ENCODE measurements at places on chromosomes 4 and X.

GRCh38 chr4:104642521-104642920, 147.8 kb upstream of the CXXC4 start:
- no peak for DNase-seq

DNA sequence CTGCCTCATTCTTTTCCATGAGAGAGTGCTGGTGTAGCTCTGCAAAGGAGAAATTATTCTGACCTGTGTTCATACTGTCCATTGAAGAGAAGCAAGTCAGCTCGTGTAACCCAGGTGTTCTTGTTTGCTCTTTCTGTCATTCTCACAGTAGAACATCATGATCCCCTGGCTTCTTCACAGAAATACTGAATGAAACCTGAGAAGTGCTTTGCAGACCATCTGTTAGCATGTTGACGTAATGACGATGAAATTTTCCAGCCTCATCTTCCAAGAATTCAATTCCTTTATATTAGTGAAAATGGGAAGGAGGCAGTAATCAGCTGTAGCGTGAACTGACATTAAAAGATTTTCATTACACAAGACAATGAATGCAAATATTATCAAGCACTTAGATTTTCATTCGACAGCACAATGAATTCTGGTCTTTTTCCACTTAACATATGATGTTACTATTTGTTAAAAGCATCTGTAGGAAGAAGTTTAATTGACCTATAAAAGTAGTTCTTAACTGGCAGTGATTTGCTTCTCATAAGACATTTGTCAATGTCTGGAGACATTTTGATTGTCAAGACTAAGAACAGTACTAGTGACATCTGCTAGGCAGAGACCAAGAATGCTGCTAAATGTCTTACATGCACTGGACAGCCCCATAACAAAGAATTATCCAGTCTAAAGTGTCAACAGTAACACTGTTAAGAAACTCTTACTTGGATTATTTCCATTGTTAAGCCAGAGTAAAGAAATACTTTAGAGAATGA, 246.3 kb downstream of the BANK1 start:
- DNase-seq, result peak; percentile 29

GRCh38 chrX:39718981-39719380, 378.8 kb downstream of the BCOR start:
- no peak for DNase-seq

DNA sequence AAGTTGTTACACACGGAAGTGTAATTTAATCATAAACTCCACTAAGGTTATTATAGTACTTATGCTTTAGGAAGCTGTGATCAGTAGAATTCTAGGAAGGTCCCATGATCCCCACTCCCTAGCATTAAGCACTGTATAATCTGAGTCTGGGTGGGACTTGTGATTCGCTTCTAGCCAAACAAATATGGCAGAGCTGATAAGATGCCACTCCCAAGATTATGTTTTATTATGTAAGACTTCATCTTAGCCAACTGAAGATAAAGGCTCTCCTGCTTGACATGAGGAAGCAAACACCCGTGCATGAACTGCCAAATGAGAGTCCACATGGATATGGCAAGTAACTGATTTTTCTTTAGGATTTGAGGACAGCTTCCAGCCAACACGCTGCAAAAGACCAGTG, 186.4 kb upstream of the NDST3 start:
- no peak for DNase-seq

DNA sequence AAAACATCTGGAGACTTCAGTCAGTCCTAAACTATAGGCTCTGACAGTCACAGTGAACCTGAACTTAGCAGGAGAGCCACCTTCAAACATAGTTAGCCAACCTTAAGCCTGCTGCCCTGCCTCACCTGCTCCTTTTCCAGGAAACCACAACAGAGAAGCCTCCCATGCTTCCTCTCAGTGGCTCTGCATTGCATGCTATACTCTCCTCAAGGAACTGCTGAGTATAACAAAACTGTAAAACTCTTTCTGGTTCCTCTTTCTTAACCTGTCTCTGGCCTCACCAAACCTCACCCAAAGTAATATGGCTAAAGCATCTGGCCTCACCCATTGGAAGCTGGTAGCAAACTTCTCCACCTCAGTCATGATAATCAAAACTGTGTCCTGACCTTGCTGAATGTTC, 122.1 kb downstream of the ANKRD50 start:
- DNase-seq, result no peak

GRCh38 chr4:38939165-38939564, 71.6 kb downstream of the FAM114A1 start:
- no peak for DNase-seq

- DNase-seq, result no peak
These were observed 343.2 kb downstream of the SPRY1 start for GRCh38 chr4:123739806-123740205.

GRCh38 chr4:25069014-25069413, 38.3 kb upstream of the LGI2 start:
- DNase-seq, result no peak

DNA sequence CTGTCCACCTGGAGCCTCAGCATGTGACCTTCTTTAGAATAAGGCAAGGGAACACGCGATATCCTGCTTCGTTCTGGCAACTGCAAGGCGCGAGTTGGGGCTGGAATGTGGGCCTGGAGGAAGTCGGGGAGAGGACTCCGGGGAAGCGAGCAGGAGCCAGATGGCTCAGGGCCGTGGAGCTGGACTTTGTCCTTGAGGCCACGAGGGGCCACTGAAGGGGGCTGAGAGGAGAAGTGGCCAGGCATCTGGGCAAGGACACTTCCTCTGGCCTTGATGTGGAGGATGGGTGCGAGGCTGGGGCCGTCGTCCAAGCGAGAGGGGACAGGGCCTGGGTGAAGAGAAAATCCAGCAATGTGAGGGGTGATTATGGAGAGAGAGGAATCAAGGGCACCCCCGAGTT, 12.2 kb upstream of the DUSP9 start:
- no peak for DNase-seq

DNA sequence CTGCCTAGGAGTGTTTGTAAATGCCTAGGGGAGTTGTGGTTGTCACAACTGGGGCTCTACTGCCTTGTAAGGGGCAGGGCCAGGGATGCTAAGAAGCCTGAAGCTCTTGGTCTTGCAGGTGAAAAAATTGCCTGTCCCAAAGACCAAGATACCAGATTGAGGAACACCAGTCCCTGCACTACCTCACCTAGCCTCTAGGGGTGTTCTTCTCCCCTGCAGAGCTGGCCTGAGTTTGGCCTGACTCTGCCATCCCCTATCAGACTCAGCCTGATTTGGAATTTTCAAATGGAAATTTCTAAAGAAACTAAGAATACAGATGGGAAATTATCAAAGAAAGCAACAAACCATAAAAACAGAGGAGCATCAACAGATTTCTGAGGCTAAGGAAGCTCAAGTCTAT, 90.4 kb downstream of the ZC4H2 start:
- no peak for DNase-seq

- peak; percentile 9 for DNase-seq
These were observed 1364.4 kb downstream of the STIM2 start for GRCh38 chr4:28225050-28225449.

- DNase-seq, result no peak
These were observed 79.2 kb upstream of the C4orf54 start for GRCh38 chr4:99736846-99737245.

DNA sequence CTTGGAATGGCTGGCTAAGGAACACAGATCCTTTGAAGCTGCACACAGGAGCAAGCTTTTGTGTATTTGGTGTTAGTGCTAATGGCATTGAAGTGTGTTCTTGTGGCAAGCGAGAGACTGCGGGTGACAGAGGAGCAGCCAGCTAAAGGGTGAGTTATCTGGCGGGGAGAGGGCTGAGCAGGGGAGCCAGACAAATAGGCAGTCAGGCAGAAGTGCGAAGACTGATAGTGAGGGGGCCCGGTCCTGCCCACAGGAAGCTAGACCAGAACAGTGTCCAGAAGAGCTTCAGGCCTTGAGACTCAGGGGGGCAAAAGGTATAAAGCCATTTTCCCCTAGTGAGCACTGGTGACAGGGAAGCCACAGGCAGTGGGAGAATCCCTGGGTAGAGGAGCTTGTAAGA, 49.6 kb upstream of the MAMLD1 start:
- DNase-seq, result no peak

- DNase-seq, result no peak
These were observed 16.2 kb upstream of the LAMP2 start for GRCh38 chrX:120485315-120485637.

GRCh38 chr4:20868108-20868507, 167.8 kb downstream of the PACRGL start:
- DNase-seq, result no peak

GRCh38 chrX:39601231-39602177, 496.3 kb downstream of the BCOR start:
- no peak for DNase-seq

GRCh38 chr4:1297456-1298325, 8.0 kb downstream of the MAEA start:
- no peak for DNase-seq

- no peak for DNase-seq
These were observed at the start of gene TRO for GRCh38 chrX:54920610-54921426. Gene TRO (plus strand): TSS chrX:54920824. CDS start chrX:54922247, 1,423 bp downstream.

- no peak for DNase-seq
These were observed 120.1 kb downstream of the PTTG2 start for GRCh38 chr4:38080061-38080974.

DNA sequence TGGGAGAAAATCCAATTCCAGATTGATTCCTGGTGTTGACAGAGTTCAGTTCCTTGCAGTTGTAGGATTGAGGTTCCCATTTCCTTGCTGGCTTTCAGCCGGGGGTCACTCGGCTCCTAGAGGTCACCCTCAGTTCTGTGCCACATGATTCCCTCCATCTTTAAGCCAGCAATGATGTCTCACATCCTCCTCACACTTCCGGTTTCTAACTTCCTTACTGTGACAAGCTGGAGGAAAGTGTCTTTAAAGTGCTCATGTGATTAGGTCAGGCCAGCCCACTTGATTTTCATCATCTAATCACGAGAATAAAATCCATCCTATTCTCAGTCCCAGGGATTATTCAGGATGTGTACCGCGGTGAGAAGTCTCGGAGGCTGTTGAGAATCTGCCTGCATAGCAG, 19.4 kb upstream of the SMIM31 start:
- no peak for DNase-seq

DNA sequence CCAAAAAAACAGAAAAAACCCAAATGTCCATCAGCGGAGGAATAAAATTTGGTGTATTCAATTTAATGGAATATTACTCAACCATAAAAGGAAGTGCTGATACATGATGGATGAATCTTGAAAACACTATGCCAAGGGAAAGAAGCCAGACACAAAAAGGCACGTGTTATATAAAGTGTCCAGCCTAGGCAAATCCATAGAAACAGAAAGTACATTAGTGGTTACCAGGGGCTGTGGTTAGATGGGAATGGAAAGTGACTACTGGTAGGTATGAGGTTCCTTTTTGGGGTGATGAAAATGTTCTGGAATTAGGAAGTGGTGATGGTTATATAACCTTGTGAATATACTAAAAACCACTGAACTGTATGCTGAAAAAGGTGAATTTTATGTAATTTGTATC, 3.5 kb upstream of the CDKL2 start:
- DNase-seq, result peak; percentile 84

- no peak for DNase-seq
These were observed 1.7 kb upstream of the ERVMER34-1 start for GRCh38 chr4:52752936-52753335.

GRCh38 chrX:21778236-21778635, 20.3 kb upstream of the SMPX start:
- no peak for DNase-seq

DNA sequence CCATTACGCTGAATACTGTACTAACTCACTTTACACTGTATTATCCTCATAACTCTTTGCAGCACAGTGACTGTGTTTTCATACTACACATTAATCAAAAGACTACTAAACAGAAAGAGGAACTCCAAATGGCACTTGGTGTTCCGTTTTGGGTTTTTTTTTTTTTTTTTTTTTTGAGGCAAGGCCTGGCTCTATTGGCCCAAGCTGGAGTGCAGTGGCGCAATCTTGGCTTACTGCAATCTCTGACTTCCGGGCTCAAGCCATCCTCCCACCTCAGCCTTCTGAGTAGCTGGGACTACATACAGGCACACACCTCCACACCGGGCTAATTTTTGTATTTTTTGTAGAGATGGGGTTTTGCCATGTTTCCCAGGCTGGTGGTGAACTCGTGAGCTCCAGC, 10.7 kb downstream of the KLHL8 start:
- no peak for DNase-seq

DNA sequence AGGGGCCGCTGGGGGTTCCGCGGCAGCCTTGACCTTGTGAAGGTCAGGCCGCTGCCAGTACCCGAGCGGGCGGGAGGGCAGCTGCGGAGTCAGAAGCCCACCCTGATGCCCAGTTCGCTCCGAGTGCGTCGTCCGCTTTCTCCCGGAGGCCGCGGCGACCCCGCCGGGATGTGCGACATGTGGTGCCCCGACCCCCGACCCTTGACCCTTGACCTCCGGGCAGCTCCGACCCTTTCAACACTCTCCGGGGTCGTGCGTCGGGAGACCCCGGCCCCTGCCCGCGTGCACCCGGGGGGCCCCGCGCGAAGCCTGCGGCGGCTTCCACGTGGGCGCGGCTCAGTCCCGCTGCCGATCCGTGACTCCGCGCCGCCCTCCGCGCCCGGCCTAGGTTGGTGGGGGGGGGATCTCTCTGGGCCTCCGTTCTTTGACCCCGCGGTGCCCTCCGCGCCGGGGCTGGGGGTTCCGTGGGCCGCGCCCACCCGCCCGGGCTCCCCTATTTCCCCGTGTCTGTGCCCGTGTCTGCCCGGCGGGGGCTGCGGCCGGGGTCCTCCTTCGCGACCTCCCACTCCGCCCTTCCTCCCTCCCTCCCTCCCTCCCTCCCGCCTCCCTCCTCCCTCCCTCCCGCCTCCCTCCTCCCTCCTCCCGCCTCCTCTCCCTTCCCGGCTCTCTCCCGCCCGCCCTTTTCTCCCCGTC, 609 bp upstream of the SLC25A6 start:
- peak; percentile 51 for DNase-seq

DNA sequence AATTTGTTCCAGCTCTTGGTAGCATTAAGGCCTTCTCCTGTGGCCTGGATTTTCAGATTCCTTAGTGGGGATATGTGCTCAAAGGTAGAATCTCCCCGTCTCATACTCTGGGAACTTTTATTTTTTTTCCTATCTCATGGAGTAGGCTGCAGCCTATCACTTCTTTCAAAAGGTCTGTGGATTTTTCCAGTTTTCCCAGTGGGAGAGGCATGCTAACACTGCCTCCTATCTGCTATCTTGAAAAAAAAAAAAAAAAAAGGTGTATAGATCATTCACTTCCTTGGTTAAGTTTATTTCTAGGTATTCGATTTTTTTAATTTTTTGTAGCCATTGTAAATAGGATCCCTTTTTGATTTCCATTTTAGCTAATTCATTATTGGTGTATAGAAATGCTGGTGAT, 67.1 kb downstream of the IL15 start:
- no peak for DNase-seq

DNA sequence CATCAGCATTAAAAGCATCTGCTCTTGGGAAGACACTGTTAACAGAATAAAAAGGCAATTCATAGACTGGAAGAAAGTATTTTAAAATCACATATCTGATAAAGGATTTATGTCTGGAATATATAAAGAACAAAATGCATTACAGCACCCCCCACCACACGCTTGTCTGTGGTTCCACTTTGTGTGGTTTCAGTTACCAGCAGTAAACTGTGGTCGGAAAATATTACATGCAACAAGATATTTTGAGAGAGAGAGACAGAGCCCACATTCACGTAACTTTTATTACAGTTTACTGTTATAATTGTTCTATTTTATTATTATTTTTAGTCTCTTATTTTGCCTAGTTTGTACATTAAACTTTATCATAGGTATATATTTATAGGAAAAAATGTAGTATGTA, 21.2 kb upstream of the PDE6B start:
- DNase-seq, result no peak

- DNase-seq, result no peak
These were observed 160.0 kb downstream of the SPCS3 start for GRCh38 chr4:176479767-176480166.

- no peak for DNase-seq
These were observed 24.1 kb downstream of the NAT8L start for GRCh38 chr4:2083116-2083825.
